ENCODE measurements at places on chromosomes 6 and 20. TPM values are rescaled to one million over a fixed set of nuclear protein-coding genes. Genes with fewer than 3 reads are reported as not detected.
A peak's percentile ranks its signal among the peaks of the same experiment; 100 is the strongest.

- no peak overlapping the region for H3K27ac ChIP-seq
- no peak overlapping the region for H3K4me3 ChIP-seq
- no peak for DNase-seq
- H3K27me3 ChIP-seq = no peaks in the 10 kb centered on the region
Observed at GRCh38 chr6:165729307-165729936, 66.4 kb upstream of the PDE10A start.

GRCh38 chr6:136647363-136647852 is 97.2 kb upstream of the MAP7 start:
- no peaks in the 10 kb centered on the region for H3K27me3 ChIP-seq
- H3K36me3 ChIP-seq = no peaks in the 10 kb centered on the region
- no peak overlapping the region for H3K4me3 ChIP-seq
- peaks cover 2% of the 10 kb centered on the region for H3K4me1 ChIP-seq
- no peak overlapping the region for H3K27ac ChIP-seq
- no peak for DNase-seq

DNA sequence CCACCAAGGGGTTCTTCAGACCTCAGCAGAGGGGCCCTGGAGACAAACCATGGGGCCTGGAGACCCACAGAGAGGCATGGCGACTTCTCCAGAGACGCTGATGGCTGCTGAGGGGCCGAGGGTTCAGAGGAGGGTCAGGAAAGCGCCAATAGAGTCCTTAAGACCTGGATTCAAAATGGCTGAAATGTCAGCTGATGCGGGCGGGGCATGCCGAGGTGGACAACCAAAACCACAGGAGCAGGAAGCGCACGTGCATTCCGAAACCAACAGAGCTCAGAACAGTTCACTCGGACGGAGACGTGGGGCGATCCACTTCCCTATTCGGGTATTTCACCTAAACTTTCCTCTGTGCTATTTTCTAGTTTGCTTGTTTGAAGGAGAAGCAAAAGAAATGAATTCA is 99.9 kb upstream of the RIN2 start:
- no peak overlapping the region for H3K4me3 ChIP-seq
- H3K36me3 ChIP-seq = peaks cover 2% of the 10 kb centered on the region
- H3K27me3 ChIP-seq = no peaks in the 10 kb centered on the region
- no peak overlapping the region for H3K27ac ChIP-seq
- no peaks in the 10 kb centered on the region for H3K4me1 ChIP-seq
- DNase-seq = no peak

GRCh38 chr20:61443443-61444126 is 191.5 kb downstream of the CDH4 start:
- no peak for DNase-seq
- no peak overlapping the region for H3K27ac ChIP-seq
- no peaks in the 10 kb centered on the region for H3K27me3 ChIP-seq
- peaks cover 16% of the 10 kb centered on the region for H3K4me1 ChIP-seq
- no peak overlapping the region for H3K4me3 ChIP-seq
- H3K36me3 ChIP-seq = no peaks in the 10 kb centered on the region

- H3K4me1 ChIP-seq = no peaks in the 10 kb centered on the region
- no peak for DNase-seq
- H3K27me3 ChIP-seq = no peaks in the 10 kb centered on the region
- H3K4me3 ChIP-seq = no peak overlapping the region
- H3K36me3 ChIP-seq = peaks cover 44% of the 10 kb centered on the region
Observed at GRCh38 chr6:158095671-158096070, 72.4 kb downstream of the SERAC1 start.

GRCh38 chr6:85561750-85562357 is 31.8 kb downstream of the SNX14 start:
- H3K4me3 ChIP-seq = no peak overlapping the region
- H3K27ac ChIP-seq = no peak overlapping the region
- H3K27me3 ChIP-seq = no peaks in the 10 kb centered on the region
- peaks cover 9% of the 10 kb centered on the region for H3K36me3 ChIP-seq

DNA sequence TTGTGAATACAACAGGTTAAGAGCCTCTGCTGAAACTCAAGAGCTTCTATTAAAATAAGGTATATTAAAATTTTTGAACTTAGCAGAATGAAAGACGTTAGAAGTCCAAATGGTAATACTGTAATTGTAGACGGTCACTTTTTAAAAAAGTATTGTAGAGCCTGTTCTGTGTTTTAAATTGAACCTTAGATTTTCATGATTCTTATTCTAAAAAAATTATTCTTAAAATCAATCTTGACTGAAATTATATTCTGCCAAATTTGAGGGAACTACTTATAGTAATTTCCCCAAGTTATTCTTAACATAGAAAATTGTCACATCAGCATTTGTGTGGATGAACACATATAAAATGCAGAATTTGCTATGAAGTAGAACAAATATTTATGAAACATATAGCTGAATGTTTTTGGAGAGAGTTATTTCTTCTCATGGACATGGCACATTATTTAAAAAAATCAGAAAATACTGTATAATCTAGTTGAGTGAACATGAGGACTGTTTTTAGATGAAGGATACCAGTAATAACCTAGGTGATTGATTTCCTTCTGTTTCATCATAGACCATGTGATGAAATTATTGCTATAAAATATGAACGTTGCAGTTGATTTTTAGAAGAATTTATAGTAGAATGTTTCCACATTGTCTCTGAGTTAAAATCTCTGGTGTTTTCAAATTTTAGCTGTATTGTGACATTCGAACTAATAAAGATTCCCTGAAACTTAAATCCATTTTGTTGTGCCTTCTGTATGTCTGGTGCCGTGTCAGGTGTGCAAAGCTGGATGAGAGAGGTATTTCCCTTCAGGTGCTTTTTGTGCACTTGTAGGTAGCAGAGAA is 2.8 kb downstream of the TBPL1 start:
- no peaks in the 10 kb centered on the region for H3K27me3 ChIP-seq
- H3K4me3 ChIP-seq = no peak overlapping the region
- H3K4me1 ChIP-seq = peaks cover 3% of the 10 kb centered on the region

DNA sequence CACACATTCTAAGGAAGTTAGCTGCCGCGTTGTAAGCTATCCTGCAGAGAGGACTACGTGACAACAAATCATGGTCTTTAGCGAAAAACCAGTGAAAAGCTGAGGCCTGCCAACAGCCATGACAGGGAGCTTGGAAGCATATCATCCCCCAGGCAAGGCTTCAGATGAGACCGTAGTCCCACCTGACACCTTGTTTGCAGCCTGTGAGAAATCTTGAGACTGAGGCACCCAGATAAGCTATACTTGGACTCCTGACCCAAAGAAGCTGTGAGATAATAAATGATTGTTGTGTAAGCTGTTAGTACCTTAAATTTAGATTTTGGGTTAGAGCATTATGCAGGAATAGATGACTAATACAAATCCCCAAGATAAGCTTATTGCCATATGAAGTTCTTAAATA is 45.4 kb upstream of the SENP6 start:
- no peak overlapping the region for H3K27ac ChIP-seq
- DNase-seq = no peak
- H3K4me1 ChIP-seq = no peaks in the 10 kb centered on the region
- H3K4me3 ChIP-seq = no peak overlapping the region
- H3K36me3 ChIP-seq = no peaks in the 10 kb centered on the region
- H3K27me3 ChIP-seq = no peaks in the 10 kb centered on the region

DNA sequence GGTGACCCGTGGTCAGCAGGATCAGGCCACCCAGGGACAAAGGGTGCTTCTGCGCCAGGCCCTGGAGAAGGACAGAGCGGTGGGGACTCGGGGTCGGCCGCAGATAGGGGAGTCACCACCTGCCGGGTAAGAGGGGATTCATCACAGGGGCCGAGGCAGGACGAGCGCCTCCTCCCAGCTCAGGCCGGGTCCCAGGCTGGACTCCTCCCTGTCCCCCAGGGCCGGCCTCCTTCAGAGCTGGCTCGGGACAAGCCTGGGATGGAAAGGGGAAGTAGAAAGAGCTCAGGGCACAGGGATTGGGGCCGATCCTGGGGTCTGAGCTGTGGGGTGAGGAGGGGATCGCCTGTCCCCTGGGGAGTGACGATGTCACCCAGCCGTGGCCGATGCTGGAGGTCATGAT is 154.6 kb upstream of the PROKR2 start:
- no peak overlapping the region for H3K27ac ChIP-seq
- H3K36me3 ChIP-seq = no peaks in the 10 kb centered on the region
- H3K27me3 ChIP-seq = no peaks in the 10 kb centered on the region
- no peak overlapping the region for H3K4me3 ChIP-seq
- H3K4me1 ChIP-seq = no peaks in the 10 kb centered on the region

- H3K27me3 ChIP-seq = no peaks in the 10 kb centered on the region
- H3K36me3 ChIP-seq = no peaks in the 10 kb centered on the region
- no peak for DNase-seq
- H3K27ac ChIP-seq = no peak overlapping the region
- no peak overlapping the region for H3K4me3 ChIP-seq
Observed at GRCh38 chr6:166866839-166867637, 89.3 kb downstream of the RNASET2 start.

- no peak overlapping the region for H3K4me3 ChIP-seq
- H3K36me3 ChIP-seq = no peaks in the 10 kb centered on the region
- H3K4me1 ChIP-seq = peaks cover 3% of the 10 kb centered on the region
- no peak overlapping the region for H3K27ac ChIP-seq
- no peaks in the 10 kb centered on the region for H3K27me3 ChIP-seq
Observed at GRCh38 chr6:138563650-138564049, 64.4 kb upstream of the NHSL1 start.

DNA sequence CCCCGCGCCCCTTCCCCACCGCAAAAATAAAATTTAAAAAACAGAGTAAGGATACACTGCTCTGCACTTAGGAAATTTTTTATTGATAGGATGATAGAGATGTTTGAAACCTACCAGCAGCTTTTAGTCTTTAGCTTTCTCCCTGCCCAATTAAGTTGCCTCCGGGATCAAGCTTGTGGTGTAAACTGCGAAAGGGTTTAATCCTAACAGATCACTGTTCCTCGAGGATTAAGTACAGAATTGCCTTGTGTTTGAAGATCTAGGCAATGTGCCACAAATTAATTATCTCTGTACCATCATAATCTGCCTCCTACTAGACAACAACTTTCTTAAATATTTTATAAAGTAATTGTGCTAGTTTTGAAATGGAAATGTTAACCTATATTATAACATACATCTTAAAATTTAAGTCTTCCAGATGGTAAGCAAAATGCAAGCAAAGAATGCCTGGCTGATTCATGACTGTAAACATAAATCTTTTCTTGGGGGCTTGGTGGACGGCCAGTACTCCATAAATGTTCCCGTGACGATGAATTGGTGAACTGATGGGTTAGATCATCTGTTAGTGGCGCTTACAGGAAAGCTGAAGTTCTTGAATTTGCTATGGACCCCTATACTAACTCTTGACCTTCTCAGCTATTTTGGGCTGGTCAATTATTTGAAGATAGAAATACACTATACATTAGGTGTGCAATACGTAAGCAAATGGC is 58.0 kb upstream of the ARHGAP18 start:
- no peak for DNase-seq
- H3K27ac ChIP-seq = no peak overlapping the region
- no peaks in the 10 kb centered on the region for H3K36me3 ChIP-seq
- H3K4me3 ChIP-seq = peak overlapping the region; percentile 81

Gene RHAG
- total RNA-seq = not detected

Gene TBP
- total RNA-seq = 22.6 TPM

Gene ZNF451
- total RNA-seq = 71.2 TPM

Gene GSTA2
- total RNA-seq = not detected

All from H9 (cell line).